ENCODE measurements at places on chromosomes 12 and 14. TPM values are rescaled to one million over a fixed set of nuclear protein-coding genes. Genes with fewer than 3 reads are reported as not detected.

GALNT8 gene
- total RNA-seq, result 2.6 TPM

MAP3K12 gene
- total RNA-seq, result 17.2 TPM

EIF2S3B gene
- total RNA-seq, result 1.8 TPM

DNA sequence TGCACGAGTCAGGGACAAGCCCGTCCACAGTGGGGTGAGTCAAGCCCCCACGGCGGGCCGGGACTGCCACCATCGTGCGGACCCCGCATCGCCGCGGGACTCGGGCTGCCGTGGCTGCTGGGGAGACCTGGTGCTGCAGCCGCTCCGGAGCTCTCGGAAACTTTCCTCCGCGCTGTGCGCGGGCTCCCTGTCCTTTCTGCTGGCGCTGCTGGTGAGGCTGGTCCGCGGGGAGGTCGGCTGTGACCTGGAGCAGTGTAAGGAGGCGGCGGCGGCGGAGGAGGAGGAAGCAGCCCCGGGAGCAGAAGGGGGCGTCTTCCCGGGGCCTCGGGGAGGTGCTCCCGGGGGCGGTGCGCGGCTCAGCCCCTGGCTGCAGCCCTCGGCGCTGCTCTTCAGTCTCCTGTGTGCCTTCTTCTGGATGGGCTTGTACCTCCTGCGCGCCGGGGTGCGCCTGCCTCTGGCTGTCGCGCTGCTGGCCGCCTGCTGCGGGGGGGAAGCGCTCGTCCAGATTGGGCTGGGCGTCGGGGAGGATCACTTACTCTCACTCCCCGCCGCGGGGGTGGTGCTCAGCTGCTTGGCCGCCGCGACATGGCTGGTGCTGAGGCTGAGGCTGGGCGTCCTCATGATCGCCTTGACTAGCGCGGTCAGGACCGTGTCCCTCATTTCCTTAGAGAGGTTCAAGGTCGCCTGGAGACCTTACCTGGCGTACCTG is 1.1 kb downstream of the PDE3A start:
- DNase-seq, result peak; percentile 77

GRCh38 chr14:102323102-102323501 is 3.6 kb downstream of the ZNF839 start:
- peak; percentile 65 for DNase-seq

Measured in neural progenitor cell (in vitro differentiated cells).